T-helper 17 cell (primary cell): ENCODE measurements at places on chromosomes 4 and X.

DNA sequence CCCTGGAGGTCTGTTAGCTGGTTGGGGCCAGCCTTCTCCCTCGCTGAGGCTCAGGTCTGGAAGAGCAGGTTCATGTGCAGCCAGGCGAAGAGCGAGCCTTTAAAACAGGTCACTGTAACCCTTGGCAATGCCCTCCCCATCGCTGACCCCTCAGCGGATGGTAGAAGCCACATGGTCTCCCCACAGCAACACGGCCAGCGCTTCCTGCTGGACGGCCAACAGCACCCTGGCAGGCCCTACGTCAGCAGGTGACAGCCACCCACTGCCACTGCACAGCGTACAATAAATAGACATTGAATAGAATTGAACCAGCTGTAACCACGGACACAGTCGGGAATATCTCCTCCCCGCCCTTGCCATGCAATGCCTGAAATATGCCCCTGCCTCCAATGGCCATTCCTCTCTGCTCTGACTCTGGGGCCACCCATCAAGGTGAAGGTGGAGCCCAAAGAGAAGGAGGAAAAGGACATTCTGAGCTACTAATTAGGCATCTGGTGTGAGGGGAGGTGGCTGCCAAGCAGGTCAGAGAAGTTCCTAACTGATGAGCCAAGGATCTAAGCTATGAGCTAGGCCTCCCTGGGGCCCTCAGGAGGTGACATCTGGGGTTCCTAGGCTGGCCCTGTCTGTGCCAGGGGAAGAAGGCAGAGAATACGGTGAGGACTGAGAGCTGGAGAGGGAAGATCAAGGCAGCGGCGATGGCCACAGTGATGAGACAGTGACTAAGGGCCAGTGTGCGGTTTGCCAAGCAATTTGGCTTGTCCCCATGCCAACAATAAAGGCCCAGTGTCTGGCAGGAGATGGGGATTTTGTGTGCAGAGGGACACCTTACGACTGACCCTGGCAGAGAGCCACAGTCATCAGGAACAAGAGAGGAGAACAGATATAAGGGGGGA is 202.3 kb downstream of the BCOR start:
- H3K36me3 ChIP-seq: no peaks in the 10 kb centered on the region
- peaks cover 6% of the 10 kb centered on the region for H3K27me3 ChIP-seq
- no peak overlapping the region for H3K4me3 ChIP-seq
- H3K4me1 ChIP-seq: peaks cover 7% of the 10 kb centered on the region

- H3K4me1 ChIP-seq: no peaks in the 10 kb centered on the region
- no peaks in the 10 kb centered on the region for H3K36me3 ChIP-seq
- no peak overlapping the region for H3K27ac ChIP-seq
- no peak overlapping the region for H3K4me3 ChIP-seq
Measured at GRCh38 chrX:148156986-148157385, 175.8 kb downstream of the FMR1NB start.

- H3K4me1 ChIP-seq: peaks cover 18% of the 10 kb centered on the region
- no peaks in the 10 kb centered on the region for H3K27me3 ChIP-seq
- DNase-seq: no peak
- no peaks in the 10 kb centered on the region for H3K36me3 ChIP-seq
Measured at GRCh38 chrX:119646515-119646914, 40.3 kb upstream of the NKRF start.

DNA sequence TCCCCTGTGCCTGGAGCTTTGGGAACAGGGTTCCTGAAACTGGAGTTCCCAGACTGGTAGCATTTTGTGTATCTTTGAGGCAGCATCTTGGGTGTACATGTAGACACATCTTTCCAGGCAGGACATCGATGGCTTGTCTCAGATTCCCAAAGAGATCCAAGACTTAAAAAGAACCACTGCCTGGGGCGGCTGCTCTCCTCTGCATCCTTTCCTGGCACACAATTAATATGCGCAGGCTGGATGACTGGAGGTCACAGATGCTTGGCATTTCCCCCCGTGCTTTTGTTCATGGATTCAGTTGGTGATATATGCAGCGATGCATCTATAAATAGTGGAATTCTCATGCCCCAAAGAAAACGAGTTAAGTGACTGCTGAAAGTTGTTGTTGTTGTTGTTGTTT is 80.5 kb downstream of the CLDN34 start:
- no peak overlapping the region for H3K27ac ChIP-seq
- no peaks in the 10 kb centered on the region for H3K4me1 ChIP-seq
- no peak overlapping the region for H3K4me3 ChIP-seq
- no peaks in the 10 kb centered on the region for H3K36me3 ChIP-seq

- H3K27me3 ChIP-seq: peaks cover 6% of the 10 kb centered on the region
- peaks cover 25% of the 10 kb centered on the region for H3K4me1 ChIP-seq
- no peak for DNase-seq
- no peaks in the 10 kb centered on the region for H3K36me3 ChIP-seq
- H3K27ac ChIP-seq: no peak overlapping the region
Measured at GRCh38 chr4:81508411-81509185, 36.9 kb upstream of the RASGEF1B start.
